ENCODE measurements at places on chromosomes 4 and X.
A peak's percentile ranks its signal among the peaks of the same experiment; 100 is the strongest.

DNA sequence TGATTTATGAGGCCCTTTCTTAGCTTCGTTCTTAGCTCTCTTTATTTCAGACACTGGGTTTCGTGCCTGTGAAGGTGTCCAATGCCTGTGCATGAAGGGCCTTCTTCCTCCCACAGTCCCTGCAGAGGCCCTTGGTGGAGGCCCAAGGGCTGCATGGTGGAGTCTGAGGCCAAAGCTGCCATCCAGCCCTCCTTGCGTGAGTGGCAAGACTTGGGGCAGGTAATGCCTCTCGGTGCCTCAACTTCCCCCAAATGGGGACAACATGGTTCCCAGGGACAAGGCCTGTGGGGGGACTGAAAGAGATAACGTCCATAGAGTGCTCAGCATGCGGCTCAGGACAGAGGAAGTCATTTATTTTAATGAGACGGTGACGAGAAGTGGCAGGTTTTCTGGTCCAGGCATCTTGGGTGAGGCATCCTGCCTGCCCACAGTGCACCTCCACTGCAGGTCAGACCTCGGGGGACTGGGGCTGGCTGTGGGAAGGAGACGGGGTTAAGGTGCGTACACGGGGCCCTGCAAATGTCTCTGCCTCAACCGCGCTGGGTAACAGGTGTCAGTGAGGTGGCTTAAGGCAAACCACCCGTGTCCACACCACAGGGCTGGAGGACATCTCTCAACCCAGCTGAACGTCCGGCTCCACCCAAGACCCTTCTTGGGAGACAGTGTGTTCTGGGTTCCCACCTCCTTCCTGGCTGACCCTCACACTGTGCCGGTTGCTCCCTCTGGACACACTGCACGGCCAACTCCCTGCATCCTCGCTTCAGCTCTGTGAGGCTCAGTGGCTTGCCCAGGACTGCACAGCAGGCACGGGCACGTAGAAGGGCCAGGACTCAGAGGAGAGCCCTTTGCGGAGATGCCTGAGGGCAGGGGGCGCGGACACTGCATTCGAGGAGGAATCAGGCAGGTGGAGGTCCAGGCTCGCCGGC lies 50.5 kb downstream of the PSAPL1 start:
- DNase-seq = no peak

GRCh38 chr4:46956451-46956850 lies 36.9 kb downstream of the GABRA4 start:
- DNase-seq = no peak

DNA sequence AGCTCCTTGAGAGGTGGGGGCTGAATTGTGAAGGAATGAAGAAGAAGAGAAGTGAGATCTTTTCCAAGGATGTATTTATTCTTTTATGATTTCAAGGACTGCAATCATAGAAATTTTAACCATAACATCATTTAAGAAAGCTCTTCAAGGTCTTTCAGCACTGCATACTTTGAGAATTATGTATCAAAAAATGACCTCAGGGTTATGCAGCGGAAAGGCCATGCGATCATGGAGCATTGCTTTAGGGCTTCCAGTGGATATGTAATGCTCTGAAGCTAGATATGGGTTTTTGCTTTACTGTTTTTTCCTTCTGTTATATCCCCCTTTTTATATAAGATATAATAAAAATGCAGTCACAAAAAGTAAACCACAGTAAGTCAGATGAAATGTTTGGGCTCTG lies 38.7 kb downstream of the SGMS2 start:
- DNase-seq = no peak

- DNase-seq = no peak
Measured at GRCh38 chrX:85213792-85214530, 29.6 kb downstream of the SATL1 start.

DNA sequence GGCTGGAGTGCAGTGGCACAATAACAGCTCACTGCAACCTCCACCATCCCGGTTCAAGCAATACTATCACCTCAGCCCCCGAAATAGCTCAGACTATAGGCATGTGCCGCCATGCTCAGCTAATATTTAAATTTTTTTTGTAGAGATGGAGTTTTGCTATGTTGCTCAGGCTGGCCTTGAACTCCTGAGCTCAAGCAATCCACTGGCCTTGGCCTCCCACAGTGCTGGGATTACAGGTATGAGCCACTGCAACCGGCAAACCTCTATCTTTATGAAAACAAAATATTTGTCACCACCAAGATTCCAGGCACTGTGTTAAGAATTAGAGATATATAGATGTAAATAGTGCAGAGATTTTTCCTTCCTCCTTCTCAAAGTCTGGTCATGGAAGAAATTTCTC lies 232.5 kb downstream of the ANKRD50 start:
- no peak for DNase-seq

GRCh38 chr4:20839957-20840356 lies 139.7 kb downstream of the PACRGL start:
- DNase-seq = no peak

GRCh38 chrX:2863646-2864045 lies 34.9 kb downstream of the GYG2 start:
- no peak for DNase-seq

DNA sequence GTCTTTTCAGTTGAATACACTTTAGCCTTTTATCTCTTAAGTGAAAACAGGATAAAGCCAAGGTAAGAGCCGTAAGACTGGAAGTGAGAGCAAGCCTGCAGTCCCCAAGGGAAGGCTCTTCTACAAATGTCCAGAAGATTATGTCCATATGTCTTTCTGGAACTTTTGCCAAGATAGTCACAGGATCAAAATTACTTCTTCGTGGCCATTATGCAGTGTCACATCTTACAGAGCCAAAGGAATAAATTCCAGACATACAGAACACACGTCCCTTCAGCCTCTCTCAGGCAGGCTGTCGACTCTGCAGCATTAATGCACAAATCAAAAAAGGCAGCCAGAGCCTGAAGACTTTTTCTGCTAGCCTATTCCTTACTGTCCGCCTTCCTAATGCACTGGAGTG lies 10.9 kb upstream of the GATB start:
- peak; percentile 8 for DNase-seq

- peak; percentile 6 for DNase-seq
Measured at GRCh38 chr4:42574870-42575430, 82.0 kb downstream of the ATP8A1 start.

DNA sequence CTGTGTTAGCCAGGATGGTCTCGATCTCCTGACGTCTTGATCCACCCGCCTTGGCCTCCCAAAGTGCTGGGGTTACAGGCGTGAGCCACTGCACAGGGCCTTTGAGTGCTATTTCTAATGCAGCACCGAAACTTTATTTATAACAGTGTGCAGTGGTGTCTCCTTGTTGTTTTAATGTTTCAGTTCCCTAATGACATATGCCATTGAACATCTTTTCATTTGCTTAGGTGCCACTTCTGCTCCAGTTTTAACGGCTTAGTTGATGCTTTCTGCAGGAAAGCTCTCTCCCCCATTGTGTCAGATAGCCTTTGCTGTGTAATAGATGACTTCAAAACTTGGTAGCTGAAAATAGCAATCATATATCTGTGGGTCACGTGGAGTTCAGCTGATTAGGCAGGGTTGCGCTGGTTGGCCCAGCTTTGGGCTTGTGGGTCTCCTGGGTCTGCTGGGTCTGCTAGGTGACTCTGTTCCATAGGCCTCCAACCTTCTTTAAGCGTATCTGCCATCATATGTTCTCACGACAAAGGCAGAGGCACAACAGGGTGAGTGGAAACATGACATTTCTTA lies 76.4 kb upstream of the SHISA3 start:
- DNase-seq = no peak

- no peak for DNase-seq
Measured at GRCh38 chrX:77786365-77786680, 307 bp upstream of the ATRX start.

- DNase-seq = no peak
Measured at GRCh38 chrX:14489437-14489836, 39.9 kb upstream of the GLRA2 start.

GRCh38 chr4:6724421-6725111 lies 8.6 kb downstream of the BLOC1S4 start:
- no peak for DNase-seq

- DNase-seq = no peak
Measured at GRCh38 chr4:146415829-146416228, 105.9 kb downstream of the SLC10A7 start.

DNA sequence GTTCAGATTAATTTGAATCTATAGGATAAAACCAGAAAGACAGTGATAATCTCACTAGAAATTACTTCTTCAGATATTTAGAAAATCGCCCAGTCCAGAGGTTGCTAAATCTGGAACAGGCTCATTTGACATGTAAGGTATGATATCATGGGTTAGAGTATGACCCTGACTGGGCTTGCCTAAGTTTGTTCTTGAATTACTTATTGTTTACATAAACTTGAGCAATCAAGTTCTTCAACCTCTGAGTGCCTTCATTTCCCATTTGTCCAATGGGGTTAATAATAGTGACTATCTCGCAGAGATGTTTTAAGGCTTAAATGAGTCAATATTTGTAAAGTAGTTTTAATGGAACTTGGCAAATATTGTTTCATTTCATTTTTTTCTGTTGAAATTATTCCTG lies 1947.6 kb upstream of the IGFBP7 start:
- DNase-seq = no peak

- DNase-seq = peak; percentile 2
Measured at GRCh38 chr4:18388039-18388438, 366.5 kb upstream of the LCORL start.

- DNase-seq = no peak
Measured at GRCh38 chrX:250965-251364, 30.2 kb upstream of the PLCXD1 start.

DNA sequence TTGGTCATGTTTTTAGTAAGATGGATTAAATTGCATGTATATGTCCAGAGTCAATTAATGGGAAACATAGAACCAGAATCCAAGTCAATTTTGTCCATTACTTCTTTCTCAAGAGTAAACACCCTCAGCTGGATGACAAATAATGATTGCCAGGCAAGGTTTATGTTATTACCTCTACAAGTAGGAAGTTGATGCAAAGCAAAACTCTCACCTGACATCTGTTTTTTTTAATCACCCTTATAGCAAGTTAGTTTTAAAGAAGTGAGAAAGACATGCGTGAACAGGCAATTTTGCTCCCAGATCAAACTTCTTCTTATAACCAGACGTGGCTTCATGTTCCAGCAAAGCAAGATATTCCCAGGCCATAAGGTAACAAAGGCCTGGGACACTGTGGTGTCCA lies 348.5 kb upstream of the FTHL17 start:
- DNase-seq = no peak

DNA sequence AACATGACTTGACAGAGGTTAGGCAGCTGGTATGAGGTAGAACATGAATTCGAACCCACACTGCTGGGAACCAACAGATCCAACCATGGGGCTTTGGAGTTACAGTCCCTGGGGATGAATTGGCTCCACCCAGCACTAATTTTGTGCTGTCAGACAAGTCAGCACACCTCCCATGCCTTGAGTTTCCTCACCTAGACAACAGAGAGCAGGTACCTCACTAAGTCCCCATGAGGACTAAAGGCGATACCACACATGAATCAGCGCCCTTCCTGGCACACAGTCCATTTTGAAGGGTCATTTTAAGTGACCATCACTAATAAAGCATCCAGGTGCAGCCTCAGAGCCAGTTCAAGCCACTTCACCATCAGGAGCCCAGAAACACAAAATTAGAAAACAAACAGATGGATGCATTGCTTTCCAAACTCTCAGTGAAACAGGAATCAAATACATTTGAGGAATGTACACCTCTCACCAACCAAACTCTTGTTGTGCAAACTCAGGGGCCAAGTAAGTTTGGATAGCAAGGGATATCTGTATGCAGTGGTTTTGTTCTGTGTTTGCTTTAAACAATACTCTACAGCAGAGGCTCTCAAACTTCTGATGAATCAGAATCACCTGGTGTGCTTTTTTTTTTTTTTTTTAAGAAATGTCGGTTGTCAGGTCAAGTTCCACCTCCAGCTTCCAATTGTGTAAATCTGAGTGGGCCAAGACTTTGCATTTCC lies 10.1 kb downstream of the IDS start:
- no peak for DNase-seq

DNA sequence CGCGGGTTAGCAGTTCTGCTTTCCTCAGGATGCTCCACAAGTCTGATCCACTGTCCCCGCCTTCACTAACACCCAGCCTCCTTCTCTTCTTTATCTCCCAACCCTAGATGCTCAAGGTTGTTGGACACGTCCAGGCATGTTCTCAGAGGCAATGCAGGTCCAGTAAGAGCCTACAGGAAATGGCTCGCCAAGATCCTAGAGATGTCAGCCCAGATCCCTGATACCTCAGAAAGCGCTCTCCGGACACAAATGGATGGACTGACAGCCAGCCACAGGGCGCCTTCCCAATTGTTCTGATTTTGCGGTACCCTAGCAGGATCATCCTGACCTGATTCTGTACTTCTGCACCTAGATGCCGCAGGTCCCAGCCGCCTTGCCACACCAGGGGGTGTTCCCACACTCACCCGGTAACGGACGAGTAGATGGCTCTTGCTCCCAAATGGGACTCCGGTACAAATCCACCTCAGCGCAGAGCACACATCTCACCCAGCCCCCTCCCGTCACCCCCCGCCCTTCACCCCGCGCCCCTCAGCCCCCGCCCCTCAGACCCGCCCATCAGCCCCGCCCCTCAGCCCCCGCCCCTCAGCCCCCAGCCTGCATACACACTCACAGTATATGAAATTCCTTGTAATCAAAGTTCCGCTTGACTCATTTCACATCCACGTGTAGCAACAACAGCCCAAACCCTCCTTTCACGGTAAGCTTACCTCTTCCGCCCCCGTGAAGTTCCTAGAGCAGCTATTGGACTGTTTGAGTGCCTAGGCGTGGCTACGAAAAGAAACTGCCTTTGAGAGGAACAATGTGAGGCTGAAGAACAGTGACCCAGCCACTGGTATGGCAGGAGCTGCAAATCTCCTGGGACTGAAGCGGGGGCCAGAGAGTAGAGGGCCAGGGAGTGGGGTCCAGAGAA lies at the start of gene EDA2R:
Gene EDA2R (minus strand): TSS at position 488 of the 910 bp plus-strand sequence. CDS start 23,058 bp downstream, outside the sequence.
- peak; percentile 20 for DNase-seq

GRCh38 chr4:76007089-76007862 lies at the start of gene CXCL9:
Gene CXCL9 (minus strand): TSS chr4:76007509. CDS start chr4:76007449, 60 bp downstream.
- DNase-seq = no peak

DNA sequence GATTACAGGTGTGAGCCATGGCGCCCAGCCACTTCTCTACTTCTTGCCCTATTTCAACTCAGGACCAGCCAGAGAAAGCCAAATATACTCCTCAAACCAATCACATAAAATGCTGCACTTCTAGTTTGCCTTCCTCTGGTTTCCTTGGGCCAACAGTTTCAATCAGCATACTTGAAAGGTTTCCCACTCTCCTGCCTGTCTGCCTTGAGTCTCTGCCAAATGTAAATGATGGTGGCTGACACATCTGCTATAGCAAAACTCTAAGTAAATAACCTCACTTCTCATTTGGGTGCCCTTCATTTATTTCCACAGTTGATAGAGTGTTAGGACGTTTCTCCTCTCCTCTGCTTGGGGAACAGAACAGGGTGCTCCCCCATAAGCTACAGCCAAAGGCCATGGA lies 36.4 kb upstream of the PPA2 start:
- DNase-seq = no peak

GRCh38 chr4:167176723-167177367 lies 57.4 kb downstream of the SPOCK3 start:
- no peak for DNase-seq

- no peak for DNase-seq
Measured at GRCh38 chrX:86023811-86024210, 23.5 kb downstream of the CHM start.

- DNase-seq = no peak
Measured at GRCh38 chr4:159503236-159504008, 400.5 kb downstream of the RAPGEF2 start.

- no peak for DNase-seq
Measured at GRCh38 chr4:66571145-66571695, 900.9 kb upstream of the EPHA5 start.

GRCh38 chrX:3384327-3384726 lies 37.9 kb upstream of the MXRA5 start:
- DNase-seq = no peak

GRCh38 chr4:7266525-7267292 lies 74.4 kb downstream of the SORCS2 start:
- DNase-seq = no peak
